ENCODE measurements at places on chromosomes 4 and X. TPM values are rescaled to one million over a fixed set of nuclear protein-coding genes. Genes with fewer than 3 reads are reported as not detected.

S100G gene
- total RNA-seq, result not detected

CFAP97 gene
- 18.7 TPM for total RNA-seq

NRK gene
- under 0.01 TPM for total RNA-seq

DNA sequence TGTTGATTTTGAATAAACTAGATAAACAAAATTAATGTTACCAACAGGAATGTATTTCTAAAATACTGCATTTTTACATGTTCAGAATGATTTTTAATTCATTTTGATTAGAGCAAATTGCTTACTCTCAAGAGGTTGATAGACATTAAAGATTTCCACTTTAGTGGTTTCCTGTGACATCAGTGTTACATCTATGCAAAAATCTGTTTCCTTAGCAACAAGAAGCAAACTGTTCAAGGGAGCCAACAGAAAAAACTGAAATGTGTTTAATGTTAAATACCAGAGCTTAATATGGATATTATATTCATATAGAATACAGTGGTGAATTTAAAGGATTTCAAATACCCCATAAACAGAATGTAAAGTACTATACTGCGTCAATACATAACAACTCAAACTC lies 277.8 kb downstream of the GABRG1 start:
- H3K4me1 ChIP-seq, result no peaks in the 10 kb centered on the region
- no peak overlapping the region for H3K4me3 ChIP-seq
- DNase-seq, result no peak
- no peak overlapping the region for H3K27ac ChIP-seq
- H3K36me3 ChIP-seq, result no peaks in the 10 kb centered on the region
- no peaks in the 10 kb centered on the region for H3K27me3 ChIP-seq

DNA sequence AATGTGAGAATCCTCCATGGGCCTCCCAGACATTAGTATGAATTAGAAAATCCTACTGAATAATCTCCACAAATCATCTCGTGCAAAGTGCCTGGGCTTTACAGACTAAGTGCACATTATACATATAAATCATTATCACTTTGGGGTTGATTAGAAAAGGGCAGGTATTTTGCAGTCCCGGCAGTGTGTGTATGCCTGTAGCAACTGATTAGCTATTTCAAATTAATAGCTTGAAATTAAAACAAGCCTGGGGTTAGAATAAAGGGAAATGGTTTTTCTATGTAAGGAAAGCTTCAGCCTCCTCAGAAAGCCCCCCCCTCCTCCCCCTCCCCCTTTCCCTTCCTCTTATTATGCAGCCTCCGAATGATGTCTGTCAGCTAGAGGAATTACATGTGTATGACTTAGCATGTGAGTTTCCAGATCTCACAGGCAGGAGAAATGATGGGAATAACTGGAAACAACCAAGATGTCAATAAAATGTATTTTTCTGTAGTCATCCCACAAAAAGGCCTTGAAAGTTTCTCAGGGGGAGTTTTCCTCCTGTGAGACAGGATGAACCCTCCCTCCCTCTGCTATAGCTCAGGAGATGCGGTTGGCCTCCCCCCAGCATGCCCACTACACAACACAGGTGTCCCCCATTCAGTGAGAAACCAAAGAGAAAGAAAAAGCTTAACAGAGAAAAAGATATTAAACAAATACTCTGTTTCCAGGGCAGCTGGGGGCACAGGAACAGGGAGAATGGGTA lies 41.2 kb upstream of the RASGEF1B start:
- H3K36me3 ChIP-seq, result no peaks in the 10 kb centered on the region
- no peak overlapping the region for H3K4me3 ChIP-seq
- DNase-seq, result no peak
- H3K4me1 ChIP-seq, result no peaks in the 10 kb centered on the region
- H3K27me3 ChIP-seq, result no peaks in the 10 kb centered on the region

GRCh38 chr4:24570574-24571236 lies 13.6 kb downstream of the DHX15 start:
- DNase-seq, result no peak
- no peaks in the 10 kb centered on the region for H3K27me3 ChIP-seq
- H3K27ac ChIP-seq, result no peak overlapping the region
- peaks cover 96% of the 10 kb centered on the region for H3K4me1 ChIP-seq
- H3K4me3 ChIP-seq, result no peak overlapping the region
- H3K36me3 ChIP-seq, result peaks cover 78% of the 10 kb centered on the region

DNA sequence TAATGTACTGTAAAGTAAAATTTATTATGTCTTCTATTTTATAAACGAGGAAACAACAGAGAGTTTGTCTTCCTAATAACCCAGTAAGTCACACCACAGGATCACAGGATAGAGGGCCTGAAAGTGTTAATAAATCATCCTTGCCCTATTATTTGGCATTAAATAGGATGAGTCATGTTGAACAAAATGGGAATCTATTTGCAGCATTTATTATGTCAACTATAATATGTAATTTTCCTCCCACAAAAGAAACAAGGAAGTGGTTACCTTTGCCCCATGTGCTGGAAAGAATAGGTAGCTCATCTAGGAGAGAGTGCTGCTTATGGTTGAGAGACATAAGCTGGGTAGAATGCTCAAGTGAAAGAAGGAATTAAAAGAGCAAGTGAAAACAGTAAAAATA lies 237.6 kb upstream of the NDST3 start:
- no peaks in the 10 kb centered on the region for H3K36me3 ChIP-seq
- H3K27me3 ChIP-seq, result no peaks in the 10 kb centered on the region
- H3K4me3 ChIP-seq, result no peak overlapping the region

GRCh38 chr4:151012820-151013219 lies 2.3 kb downstream of the LRBA start:
- H3K4me1 ChIP-seq, result peaks cover 13% of the 10 kb centered on the region
- peak overlapping the region; percentile 35 for H3K27ac ChIP-seq
- DNase-seq, result peak; percentile 48
- peak overlapping the region; percentile 97 for H3K4me3 ChIP-seq
- H3K27me3 ChIP-seq, result no peaks in the 10 kb centered on the region

DNA sequence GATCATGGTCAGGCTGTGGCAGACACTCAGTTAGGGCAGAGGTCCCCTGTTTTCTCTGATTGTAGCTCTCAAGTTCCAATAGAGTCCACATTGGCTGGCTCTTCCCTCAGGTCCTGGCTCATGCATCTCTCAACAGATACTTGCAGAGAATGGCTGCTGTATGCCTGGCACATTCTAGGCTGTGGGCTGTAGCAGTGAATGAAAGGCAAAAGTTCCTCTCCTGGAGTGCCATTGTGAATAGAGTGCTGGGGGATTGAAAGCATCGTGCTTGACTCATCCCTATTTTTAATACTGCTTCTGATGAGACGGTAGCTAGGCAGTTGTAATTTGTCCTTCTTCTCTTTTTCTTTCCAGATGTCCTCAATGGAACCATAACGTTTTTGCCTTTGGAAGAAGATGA lies 5.5 kb downstream of the TRMT44 start:
- no peaks in the 10 kb centered on the region for H3K27me3 ChIP-seq
- peaks cover 31% of the 10 kb centered on the region for H3K4me1 ChIP-seq
- H3K36me3 ChIP-seq, result peaks cover 15% of the 10 kb centered on the region
- no peak overlapping the region for H3K4me3 ChIP-seq
- H3K27ac ChIP-seq, result no peak overlapping the region
- DNase-seq, result no peak

- peaks cover 35% of the 10 kb centered on the region for H3K4me1 ChIP-seq
- H3K27me3 ChIP-seq, result no peaks in the 10 kb centered on the region
- no peak overlapping the region for H3K4me3 ChIP-seq
- peak overlapping the region; percentile 41 for H3K27ac ChIP-seq
- no peaks in the 10 kb centered on the region for H3K36me3 ChIP-seq
- DNase-seq, result peak; percentile 28
Measured at GRCh38 chr4:24850674-24851073, 55.3 kb downstream of the SOD3 start.

- no peaks in the 10 kb centered on the region for H3K36me3 ChIP-seq
- peak overlapping the region; percentile 57 for H3K4me3 ChIP-seq
- peaks cover 22% of the 10 kb centered on the region for H3K4me1 ChIP-seq
- peaks cover 10% of the 10 kb centered on the region for H3K27me3 ChIP-seq
- H3K27ac ChIP-seq, result no peak overlapping the region
Measured at GRCh38 chr4:6470502-6471306, 1.7 kb downstream of the PPP2R2C start.

DNA sequence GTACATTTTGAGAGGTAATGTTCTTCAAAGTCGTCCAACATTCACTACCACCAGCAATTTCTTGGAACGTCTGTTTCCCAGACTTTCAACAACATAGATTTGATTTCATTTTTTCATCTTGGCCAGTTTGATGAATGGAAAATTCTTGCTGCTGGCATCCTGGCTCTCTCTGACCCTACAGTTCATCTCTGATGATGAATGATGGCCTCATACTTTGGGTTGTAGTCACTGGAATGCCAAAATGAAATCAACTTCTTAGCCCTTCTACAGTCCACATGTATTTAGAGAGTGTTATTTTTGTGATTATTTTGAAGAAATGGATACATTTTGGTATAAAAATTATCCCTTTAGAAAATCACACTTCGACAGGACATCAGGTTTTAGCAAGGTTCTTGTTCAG lies 8.8 kb downstream of the CHST7 start:
- DNase-seq, result no peak
- no peaks in the 10 kb centered on the region for H3K36me3 ChIP-seq
- no peak overlapping the region for H3K4me3 ChIP-seq
- H3K27me3 ChIP-seq, result no peaks in the 10 kb centered on the region
- H3K4me1 ChIP-seq, result peaks cover 7% of the 10 kb centered on the region

DNA sequence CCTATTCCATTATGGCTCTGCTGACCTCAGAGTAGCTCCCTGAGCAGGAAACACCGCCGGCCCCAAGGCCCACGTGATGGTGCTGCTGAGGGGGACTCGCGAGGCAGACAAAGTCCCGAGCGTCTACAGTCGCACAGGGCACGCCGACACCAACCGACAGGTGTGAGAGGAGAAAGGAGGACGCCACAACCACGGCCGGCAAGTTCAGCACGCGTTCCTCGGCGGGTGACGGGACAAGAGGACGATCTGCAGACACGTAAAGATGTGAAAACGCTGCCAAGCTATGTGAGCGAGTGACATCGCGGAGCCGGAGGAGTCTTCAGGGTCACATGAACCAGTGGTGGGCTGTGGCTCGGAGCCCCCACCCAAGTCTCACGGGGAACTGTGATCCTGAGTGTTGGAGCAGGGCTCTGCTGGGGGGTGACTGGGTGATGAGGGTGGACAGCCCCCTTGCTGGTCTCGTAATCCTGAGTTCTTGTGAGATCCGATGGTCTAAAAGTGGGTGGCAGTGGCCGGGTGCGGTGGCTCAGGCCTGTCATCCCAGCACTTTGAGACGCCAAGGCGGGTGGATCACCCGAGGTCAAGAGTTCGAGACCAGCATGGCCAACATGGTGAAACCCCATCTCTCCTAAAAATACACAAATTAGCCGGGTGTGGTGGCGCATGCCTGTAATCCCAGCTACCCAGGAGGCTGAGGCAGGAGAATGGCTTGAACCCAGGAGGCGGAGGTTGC lies 34.0 kb downstream of the PPP2R3B start:
- no peaks in the 10 kb centered on the region for H3K27me3 ChIP-seq
- DNase-seq, result no peak
- H3K36me3 ChIP-seq, result peaks cover 14% of the 10 kb centered on the region
- no peak overlapping the region for H3K27ac ChIP-seq
- H3K4me3 ChIP-seq, result no peak overlapping the region

- H3K4me1 ChIP-seq, result no peaks in the 10 kb centered on the region
- H3K4me3 ChIP-seq, result no peak overlapping the region
- H3K27ac ChIP-seq, result no peak overlapping the region
- no peaks in the 10 kb centered on the region for H3K36me3 ChIP-seq
- no peaks in the 10 kb centered on the region for H3K27me3 ChIP-seq
Measured at GRCh38 chr4:155984106-155984797, 30.6 kb upstream of the CTSO start.

GRCh38 chrX:15497865-15498264 lies 2.7 kb upstream of the BMX start:
- no peaks in the 10 kb centered on the region for H3K36me3 ChIP-seq
- H3K27ac ChIP-seq, result no peak overlapping the region
- H3K4me3 ChIP-seq, result no peak overlapping the region
- peak; percentile 47 for DNase-seq
- H3K4me1 ChIP-seq, result no peaks in the 10 kb centered on the region
- no peaks in the 10 kb centered on the region for H3K27me3 ChIP-seq

DNA sequence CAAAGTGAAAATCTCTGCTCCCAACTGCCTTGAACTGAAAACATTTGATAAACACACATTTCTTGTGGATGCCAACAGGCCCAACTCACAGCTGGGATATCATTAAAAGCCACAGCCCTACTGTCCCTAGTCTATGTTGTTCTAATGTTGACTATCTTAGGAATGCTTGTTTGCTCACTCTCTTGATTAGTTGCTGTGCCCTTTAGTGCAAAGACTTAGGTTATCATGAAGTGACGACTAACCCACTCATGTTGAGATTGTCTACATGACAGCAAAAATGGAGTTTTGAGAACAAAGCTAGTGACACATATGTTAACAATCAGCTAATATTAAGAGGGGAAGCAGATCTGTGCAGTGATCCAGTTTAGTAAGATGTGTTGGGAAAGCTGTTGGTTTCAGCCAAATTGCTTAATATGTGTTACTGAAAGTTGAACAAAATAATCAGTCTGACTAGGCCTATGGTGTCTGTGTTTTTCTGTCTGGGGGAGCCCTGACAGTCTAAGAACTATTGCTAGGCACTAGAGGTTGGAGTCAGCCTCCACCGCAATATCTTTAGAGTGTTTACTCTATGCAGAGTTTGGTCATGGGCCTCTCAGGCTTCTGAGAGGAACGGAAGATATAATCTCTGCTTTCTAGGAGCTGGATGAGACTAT lies 125.5 kb downstream of the ATG4A start:
- peak overlapping the region; percentile 59 for H3K27ac ChIP-seq
- H3K36me3 ChIP-seq, result no peaks in the 10 kb centered on the region
- peaks cover 24% of the 10 kb centered on the region for H3K4me1 ChIP-seq
- no peaks in the 10 kb centered on the region for H3K27me3 ChIP-seq

DNA sequence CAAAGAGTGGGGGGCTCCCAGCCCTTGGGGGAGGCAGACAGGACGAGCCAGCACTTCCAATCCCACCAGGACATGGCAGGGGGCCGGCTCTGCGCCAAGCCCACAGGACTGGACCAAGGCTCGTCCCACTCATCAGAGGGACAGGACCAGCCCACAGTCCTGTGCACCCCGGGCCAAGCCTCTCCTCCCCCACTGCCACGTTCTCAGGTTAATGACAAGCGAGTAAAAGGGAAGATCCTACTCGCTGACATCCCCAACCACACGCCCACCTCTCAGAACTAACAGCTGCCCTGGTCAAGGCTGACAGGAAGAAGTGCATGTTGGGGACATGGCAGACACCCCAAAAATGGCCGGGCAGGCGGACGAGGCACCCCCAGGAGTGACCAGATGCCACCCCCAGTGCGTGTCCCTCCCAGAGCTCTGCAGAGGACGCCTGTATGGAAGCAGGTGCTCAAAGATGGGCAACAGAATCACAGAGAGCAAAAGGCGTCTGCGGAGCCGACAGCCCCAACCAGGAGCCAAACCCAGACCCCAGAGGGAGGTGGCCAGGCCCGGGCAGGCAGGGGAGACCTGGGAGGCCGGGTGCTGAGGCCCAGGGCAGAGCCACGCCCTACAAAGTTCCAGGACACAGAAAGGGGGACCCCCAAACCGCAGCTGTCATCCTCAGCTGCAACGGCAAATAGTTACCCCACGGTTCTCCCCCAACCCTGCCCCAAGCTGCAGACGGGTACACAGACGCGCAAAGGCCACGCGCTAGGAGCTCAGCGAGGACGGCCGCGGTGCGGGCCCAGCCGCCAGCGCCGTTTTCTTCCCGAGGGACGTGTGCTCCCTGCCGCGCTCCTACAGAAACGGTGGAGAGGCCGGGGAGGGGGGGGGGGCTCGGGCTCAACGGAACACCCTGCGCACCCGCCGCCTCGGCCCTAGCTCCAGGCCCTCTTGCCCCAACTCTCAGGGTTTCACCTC lies 1.7 kb downstream of the CTBP1 start:
- H3K4me1 ChIP-seq, result peaks cover 72% of the 10 kb centered on the region
- peak; percentile 54 for DNase-seq
- peaks cover 6% of the 10 kb centered on the region for H3K36me3 ChIP-seq
- H3K4me3 ChIP-seq, result peak overlapping the region; percentile 92
- no peaks in the 10 kb centered on the region for H3K27me3 ChIP-seq
- H3K27ac ChIP-seq, result peak overlapping the region; percentile 97
